Activated CD4-positive, alpha-beta T cell treated with anti-CD3 and anti-CD28 coated beads for 48 hours (primary cell): ENCODE measurements at places on chromosomes 1 and 21.

DNA sequence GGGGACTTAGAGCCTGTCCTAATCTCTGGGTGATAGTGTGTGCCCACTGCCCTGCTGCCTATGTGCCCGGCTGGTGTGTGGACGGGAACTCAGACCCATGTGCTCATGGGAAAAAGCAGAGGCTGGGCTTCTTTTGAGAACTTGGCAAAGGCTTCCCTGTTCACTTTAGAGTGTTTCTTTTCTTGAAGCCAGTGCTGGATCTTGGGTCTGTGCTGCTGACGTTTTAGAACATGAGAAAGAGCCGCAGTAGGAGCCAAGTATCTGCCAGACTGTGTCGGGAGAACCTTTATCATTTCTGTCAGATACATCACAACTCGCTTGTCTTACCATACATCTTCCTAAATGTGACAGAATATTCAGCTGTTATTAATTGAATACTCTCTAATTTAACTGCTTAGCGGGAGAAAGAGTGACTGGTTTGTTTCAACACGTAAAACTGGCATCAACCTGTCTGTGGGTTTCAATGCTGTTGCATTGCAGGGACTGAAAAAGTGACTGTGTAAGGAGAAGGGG is 195.2 kb downstream of the PBX1 start:
- DNase-seq = no peak

DNA sequence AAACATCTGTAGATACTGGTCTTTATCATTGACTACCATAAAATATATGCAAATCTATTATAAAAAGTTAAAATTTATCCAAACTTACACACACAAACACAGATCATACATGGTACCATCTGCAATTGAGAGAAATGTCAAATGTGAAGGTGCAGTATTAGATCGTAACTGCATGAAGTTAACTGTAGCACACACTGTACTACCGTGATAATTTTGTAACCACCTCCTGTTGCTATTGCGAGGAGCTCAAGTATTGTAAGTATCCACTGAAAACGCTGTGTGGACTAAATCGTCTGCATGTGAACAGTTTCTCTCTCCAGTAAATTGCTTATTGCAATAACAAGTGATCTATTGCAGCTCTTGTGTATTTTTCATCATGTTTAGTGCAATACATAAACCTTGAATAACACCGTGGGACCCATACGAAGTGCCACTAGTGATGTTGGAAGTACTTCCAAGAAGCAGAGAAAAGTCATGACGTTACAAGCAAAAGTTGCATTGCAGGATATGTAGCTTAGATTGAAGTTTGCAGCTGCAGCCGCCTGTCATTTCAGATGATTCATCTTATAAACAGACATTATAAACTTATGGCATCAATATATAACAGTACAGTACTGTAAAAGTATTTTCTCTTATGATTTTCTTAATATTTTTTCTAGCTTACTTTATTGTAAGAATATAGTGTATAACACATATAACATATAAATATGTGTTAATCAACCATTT is 172.9 kb downstream of the SDCCAG8 start:
- DNase-seq = no peak

- DNase-seq = no peak
These were observed 57.7 kb downstream of the TRIM11 start for GRCh38 chr1:228348708-228349467.

GRCh38 chr1:101723415-101723814 is 273.3 kb downstream of the OLFM3 start:
- DNase-seq = no peak

GRCh38 chr21:46060596-46061061 is 37.3 kb upstream of the COL6A2 start:
- DNase-seq = peak; percentile 47

DNA sequence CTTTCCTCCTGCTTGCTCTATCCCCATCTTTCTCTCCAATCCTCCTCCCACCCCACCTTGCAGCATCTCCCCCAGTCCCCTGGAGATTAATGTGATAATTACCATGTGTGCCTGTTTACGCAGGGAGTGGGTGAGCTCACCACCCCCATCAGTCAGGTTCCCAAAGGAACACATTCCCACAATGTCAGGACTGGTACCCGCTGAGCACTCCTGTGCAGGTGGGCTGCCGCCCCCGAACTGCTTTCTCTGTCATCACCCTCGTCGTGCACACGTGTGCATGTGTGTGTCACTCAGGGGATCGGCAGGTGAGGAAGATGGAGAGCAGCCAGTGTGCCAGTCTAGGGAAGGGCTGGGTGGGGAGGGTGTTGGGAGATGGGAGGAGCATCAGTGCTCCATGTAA is 163.4 kb downstream of the CACNA1E start:
- no peak for DNase-seq

DNA sequence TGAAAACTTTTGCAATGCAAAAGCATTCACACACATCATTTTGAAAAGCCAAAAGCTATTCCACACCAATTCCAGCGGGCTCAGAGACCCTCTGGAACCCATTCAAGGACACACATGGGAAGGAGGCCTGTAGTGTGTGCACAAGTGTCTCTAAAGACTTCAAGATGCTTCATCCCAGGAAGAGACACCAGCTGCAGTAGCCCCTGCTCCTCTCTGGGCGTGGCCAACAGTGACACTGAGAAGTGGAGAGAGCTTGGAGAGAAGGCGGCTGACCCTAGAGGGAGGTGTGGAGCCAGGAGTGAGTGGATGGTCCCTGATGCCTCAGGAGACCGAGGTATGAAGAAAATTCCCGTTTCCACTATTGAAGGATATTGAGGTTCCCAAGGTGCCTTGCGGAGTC is 14.9 kb upstream of the TNNI1 start:
- DNase-seq = no peak

GRCh38 chr21:45963232-45963570 is 18.4 kb upstream of the COL6A1 start:
- DNase-seq = no peak

- DNase-seq = no peak
These were observed 115.6 kb downstream of the BRINP2 start for GRCh38 chr1:177286396-177286795.

GRCh38 chr1:107683191-107683657 is 281.8 kb downstream of the VAV3 start:
- DNase-seq = no peak

DNA sequence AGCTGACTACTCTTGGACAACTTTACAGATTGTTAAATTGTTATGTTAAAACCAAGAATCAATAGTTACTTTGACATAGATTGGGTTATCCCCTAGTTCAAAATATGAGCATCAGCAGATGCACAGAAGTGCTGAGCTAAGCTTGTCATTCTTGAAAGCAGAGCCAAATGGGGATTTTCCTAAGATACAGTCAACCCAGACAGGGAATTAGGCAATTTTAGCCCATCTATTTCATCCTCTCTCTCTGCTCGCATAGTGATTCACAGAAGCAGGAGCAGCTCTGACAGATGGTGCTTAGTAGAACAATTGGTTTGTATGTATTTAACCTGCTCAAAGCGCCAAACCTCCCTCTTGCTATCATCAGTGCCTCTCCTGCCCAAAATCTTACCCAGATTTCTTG is 27.9 kb upstream of the PRRC2C start:
- no peak for DNase-seq

- DNase-seq = no peak
These were observed 37.8 kb upstream of the SIPA1L2 start for GRCh38 chr1:232667778-232668165.

DNA sequence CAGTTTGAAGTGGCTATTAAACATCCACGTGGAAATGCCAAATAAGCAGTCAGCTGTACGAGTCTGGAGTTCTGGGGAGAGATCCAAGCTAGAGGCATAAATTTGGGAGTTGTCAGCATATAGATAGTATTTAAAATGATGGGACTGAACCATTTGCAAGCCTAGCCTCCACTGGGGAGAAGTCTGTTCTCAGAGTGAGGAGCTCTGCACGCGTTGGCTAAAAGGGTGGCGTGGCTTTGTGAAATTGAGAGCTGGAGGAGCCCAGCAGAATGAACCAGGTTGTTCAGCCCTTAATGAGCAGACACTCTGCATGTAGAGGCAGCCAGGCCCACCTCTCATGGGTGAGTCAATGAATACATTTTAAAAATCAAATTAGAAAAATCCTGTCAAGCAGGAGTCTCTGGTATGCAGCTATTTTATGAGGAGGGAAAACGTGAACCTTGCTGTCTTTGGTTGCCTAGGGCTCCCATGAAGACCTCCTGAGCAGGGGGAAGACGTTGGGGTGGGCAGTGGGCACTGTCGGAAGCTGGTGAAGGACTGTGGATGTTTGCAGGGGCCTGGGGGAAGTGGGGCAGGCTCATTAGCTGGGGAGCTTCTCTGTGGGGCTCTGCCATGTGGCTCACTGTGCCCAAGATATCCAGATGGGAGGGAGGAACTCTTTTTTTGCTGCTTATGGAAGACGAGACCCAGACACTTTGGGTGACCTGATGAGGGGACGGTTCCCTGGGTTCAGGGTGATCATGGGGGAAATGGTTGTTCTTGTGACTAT is 18.8 kb downstream of the TMCC2 start:
- no peak for DNase-seq

DNA sequence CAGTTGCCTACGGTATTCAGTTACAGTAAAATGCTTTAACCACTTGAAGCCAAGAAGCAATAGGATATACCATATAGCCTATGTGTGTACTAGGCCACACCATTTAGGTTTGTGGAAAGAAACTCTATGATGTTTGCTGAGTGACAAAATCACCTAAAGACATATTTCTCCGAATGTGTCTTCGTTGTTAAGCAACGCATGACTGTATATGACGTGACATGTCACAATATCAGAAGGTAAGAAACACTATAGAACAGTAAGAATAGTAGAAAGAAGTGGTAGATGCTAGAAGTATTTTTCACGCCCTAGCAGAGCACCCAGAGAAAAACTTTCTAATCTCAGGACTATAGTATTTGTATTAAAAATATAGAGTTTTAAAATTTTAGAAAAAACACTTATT is 1188.2 kb upstream of the B3GALT2 start:
- DNase-seq = no peak

- peak; percentile 61 for DNase-seq
These were observed at the start of gene TMEM269 for GRCh38 chr1:42784946-42785693. Gene TMEM269 (plus strand): TSS chr1:42784991. CDS start chr1:42789894, 4,903 bp downstream.

DNA sequence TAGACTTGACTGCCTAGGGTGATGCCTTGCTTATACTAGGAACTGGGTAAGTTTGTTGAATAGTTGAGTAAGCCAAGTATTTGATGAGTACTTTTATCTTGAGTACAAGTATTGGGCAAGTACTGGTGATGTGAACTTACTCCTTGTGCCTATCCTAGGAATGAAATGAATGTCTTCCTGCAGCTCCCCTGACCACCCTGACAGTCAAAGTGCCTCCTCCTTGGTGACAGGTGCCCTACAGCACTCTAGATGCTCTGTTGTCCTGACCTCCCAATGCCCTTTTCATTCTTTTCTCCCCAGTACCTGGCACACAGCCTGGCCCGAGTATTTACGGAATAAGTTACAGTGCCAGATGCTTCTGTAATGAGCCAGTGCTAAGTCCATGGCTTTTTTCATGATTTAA is 25.5 kb downstream of the PCSK9 start:
- no peak for DNase-seq

- no peak for DNase-seq
These were observed 147.2 kb downstream of the RASAL2 start for GRCh38 chr1:178241057-178241456.

DNA sequence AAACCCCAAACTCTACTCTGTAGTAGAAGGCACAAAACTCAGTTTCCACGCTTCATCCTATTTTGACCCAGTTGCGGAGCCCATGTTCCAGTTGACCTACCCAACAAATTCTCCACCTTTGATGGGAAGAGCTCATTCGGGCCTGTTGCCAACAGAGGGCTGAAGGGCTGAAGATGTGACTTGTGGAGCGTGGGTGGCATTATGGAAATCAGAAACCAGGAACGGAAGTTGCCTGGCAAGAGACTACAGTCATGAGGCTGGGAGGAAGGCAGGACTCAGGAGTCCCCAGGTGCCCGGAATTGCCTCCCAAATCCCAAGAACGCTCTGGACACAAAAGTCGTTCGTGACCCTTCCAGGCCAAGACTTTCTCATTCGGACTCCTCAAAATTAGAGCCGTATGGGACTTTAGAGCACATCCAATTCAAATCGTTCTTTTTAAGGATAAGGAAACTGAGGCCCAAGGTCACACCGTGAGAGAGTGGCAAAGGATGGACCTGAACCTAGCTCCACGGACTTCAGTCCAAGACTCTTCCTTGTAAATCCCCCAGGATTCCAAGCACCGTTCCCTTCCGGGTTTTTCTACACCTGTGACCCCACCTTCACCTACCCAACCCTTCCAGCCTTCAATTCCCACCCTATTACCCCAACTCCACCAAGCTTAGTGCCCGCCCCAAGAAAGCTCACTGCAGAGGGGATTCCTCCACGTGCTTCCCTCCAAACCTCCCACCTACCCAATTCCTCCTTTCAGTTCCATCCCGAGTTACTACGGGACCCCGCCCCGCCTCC is 739 bp downstream of the SMG5 start:
- DNase-seq = peak; percentile 47

- no peak for DNase-seq
These were observed 47.9 kb upstream of the RGL1 start for GRCh38 chr1:183757061-183757460.

DNA sequence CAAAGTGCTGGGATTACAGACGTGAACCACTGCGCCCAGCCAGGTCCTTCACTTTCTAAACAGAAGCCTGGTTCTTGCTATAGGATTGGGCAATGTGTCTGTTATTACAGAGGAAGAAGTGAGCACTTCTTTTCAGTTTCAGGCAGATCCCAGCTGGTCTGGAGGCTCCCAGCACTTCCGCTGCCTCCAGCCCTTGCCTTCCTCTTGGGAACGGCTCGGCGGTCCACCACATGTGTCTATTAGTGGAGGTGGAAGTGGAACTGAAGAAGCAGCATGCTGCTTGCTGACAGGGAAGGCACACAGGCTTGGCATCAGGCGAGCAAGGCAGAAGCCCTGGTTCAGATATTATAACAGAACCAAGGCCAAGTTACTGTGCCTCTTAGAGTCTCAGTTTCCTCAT is 17.0 kb downstream of the MKNK1 start:
- DNase-seq = no peak

GRCh38 chr1:53462769-53463501 is 3.7 kb downstream of the DMRTB1 start:
- no peak for DNase-seq

DNA sequence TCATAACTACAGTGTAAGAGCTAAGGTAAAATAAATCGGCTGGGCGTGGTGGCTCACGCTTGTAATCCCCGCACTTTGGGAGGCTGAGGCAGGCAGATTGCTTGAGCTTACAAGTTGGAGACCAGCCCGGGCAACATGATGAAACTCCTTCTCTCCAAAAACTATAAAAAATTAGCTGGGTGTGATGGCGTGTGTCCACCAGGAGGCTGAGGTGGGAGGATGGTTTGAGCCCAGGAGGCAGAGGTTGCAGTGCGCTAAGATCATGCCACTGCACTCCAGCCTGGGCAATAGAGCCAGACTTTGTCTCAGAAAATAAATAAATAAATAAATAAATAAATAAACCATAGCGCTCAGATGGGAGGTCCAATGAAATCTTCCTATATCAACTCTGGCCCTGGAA is 16.7 kb upstream of the FAM110D start:
- DNase-seq = no peak

- DNase-seq = no peak
These were observed 161.1 kb downstream of the PIGK start for GRCh38 chr1:77057994-77058585.

GRCh38 chr1:52323731-52324130 is 42.3 kb downstream of the CC2D1B start:
- DNase-seq = no peak
